ENCODE measurements at places on chromosomes 11 and 22.
A peak's percentile ranks its signal among the peaks of the same experiment; 100 is the strongest.

GRCh38 chr11:112289588-112290492 lies 29.2 kb upstream of the PLET1 start:
- DNase-seq = peak; percentile 24

DNA sequence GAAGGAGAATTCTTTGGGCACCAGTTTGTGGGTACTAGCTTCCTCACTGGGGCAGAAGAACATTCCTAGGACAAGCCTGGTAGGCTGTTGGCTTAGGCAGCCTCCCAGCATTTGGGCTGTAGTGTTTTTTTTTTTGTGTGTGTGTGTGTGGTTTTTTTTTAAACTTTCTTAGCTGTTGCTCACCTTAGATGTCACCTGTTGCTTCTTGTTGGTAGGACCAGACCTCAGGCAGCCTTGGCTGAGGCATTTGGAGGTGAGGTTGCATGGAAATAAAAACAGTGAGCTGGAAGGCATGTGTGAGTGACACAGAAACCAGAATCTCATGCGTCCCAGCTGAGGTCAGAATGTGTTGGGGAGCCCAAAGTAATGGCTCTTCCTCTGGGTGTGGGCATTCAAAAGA lies 21.3 kb downstream of the AMPD3 start:
- DNase-seq = no peak

DNA sequence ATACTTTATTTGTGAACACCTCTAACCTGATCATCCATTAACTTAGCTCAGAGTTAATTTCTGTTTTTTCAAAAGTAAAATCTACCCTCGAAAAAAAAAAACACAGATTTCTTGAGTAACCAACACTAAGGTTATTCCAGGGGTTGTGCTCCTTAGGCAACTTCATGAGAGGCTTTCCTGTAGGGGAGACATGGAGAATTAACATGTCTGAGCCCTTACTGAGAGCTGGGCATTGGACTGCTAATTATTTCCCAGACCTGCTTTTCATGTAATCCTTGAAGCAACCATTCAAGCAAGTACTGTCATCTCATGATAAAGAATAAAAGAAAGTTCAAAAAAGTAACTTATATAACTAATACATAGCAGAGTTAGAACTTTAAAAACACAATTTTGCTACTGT lies 13.5 kb upstream of the UPB1 start:
- DNase-seq = no peak

- peak; percentile 33 for DNase-seq
Observed at GRCh38 chr11:11569936-11570491, 51.8 kb downstream of the GALNT18 start.

GRCh38 chr11:109241988-109242536 lies 179.9 kb upstream of the C11orf87 start:
- DNase-seq = no peak

GRCh38 chr11:31863170-31863832 lies 52.2 kb upstream of the PAX6 start:
- DNase-seq = no peak

- no peak for DNase-seq
Observed at GRCh38 chr22:30190574-30190973, 56.0 kb downstream of the LIF start.

DNA sequence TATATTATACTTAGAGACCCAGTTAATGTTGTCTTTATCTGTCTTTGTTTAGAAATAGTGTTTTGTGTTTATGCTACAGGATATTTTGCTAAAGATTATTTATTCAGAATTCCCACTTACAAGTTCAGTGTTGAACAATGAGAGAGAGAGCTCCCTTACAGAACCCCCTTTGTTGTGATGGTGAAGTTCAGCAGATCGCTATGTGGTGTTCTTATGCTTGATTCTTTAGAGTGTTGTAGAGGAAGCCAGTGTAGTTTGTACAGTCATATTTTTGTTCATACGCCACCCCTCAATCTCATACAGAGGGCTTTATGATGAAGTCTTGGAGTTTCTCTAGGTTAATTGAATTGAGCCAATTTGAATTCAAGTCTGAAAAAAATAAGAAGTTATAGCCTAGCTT lies 150.2 kb downstream of the TMEM135 start:
- DNase-seq = no peak

DNA sequence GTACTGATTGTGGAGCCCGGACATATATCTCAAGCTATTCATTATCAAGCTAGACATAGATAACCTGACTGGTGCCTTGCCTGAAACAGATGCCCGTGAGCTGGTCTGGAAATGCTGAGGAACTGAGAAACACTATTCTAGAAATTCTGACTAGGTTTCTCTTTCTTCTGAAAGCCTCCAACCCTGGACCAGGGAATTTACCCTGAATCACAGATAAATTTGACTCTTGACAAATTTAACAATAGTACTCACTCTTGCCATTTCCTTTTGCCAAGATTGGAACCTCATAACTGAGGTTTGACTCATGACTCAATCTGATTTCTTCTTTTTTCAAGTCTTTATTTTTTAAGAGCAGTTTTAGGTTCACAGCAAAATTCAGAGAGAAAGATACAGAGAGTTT lies 189.6 kb upstream of the SYN3 start:
- peak; percentile 8 for DNase-seq

- DNase-seq = no peak
Observed at GRCh38 chr11:2440646-2441045, 3.7 kb downstream of the TRPM5 start.

- no peak for DNase-seq
Observed at GRCh38 chr22:38074181-38075104, 9.5 kb downstream of the SLC16A8 start.

GRCh38 chr11:45264839-45265515 lies 21.2 kb downstream of the SYT13 start:
- DNase-seq = peak; percentile 88

GRCh38 chr22:44389181-44389580 lies 76.4 kb upstream of the SHISAL1 start:
- DNase-seq = no peak
